ENCODE measurements at places on chromosomes 11 and 22. TPM values are rescaled to one million over a fixed set of nuclear protein-coding genes. Genes with fewer than 3 reads are reported as not detected.

Gene LARGE2
- 23.3 TPM for polyA plus RNA-seq

Gene STX3
- 78.8 TPM for polyA plus RNA-seq

Gene SLC17A6
- not detected for polyA plus RNA-seq

Gene LGR4
- 152 TPM for polyA plus RNA-seq

Gene SLC35F2
- polyA plus RNA-seq, result 21.1 TPM

Gene CARD16
- polyA plus RNA-seq, result 0.70 TPM

Gene OR2AT4
- polyA plus RNA-seq, result 0.07 TPM

Gene CABP4
- polyA plus RNA-seq, result 1.0 TPM

Gene PRAME
- polyA plus RNA-seq, result 1.7 TPM

Gene TNNT3
- polyA plus RNA-seq, result 8.2 TPM

Gene NNMT
- polyA plus RNA-seq, result 0.48 TPM

Gene PHLDA2
- polyA plus RNA-seq, result not detected

Gene CACNA1I
- polyA plus RNA-seq, result 0.13 TPM

Gene MS4A6A
- 14.2 TPM for polyA plus RNA-seq

Gene ZNF280B
- 5.6 TPM for polyA plus RNA-seq

Gene ST14
- polyA plus RNA-seq, result 23.5 TPM

Gene OR51B2
- not detected for polyA plus RNA-seq

Gene KRTAP5-7
- polyA plus RNA-seq, result 0.25 TPM

Gene POU2AF2
- not detected for polyA plus RNA-seq

Gene SLCO2B1
- 8.2 TPM for polyA plus RNA-seq

Gene HRAS
- 37.5 TPM for polyA plus RNA-seq

Gene BTG4
- not detected for polyA plus RNA-seq

Gene VSIG10L2
- polyA plus RNA-seq, result not detected

Gene OR52I2
- polyA plus RNA-seq, result 0.03 TPM

Gene GAL
- polyA plus RNA-seq, result 0.23 TPM

Gene MIEF1
- polyA plus RNA-seq, result 37.1 TPM

Gene ANO3
- 3.0 TPM for polyA plus RNA-seq

Gene TYR
- 0.08 TPM for polyA plus RNA-seq

Gene TH
- 1.6 TPM for polyA plus RNA-seq

Gene OR2AG1
- 0.10 TPM for polyA plus RNA-seq

Gene CNTN5
- polyA plus RNA-seq, result 27.1 TPM

Gene CSKMT
- polyA plus RNA-seq, result 5.9 TPM

Gene TMEM132A
- 58.7 TPM for polyA plus RNA-seq

Gene C11orf97
- polyA plus RNA-seq, result 0.20 TPM

Gene CBLIF
- polyA plus RNA-seq, result 0.20 TPM

Gene GUCY1A2
- polyA plus RNA-seq, result 2.5 TPM

Gene ART1
- polyA plus RNA-seq, result 0.38 TPM

Data from left kidney (tissue), 8 donors.